ENCODE measurements at places on chromosomes 3 and 15.

GRCh38 chr3:189981668-189982067 is 139.0 kb downstream of the P3H2 start:
- no peak for DNase-seq

DNA sequence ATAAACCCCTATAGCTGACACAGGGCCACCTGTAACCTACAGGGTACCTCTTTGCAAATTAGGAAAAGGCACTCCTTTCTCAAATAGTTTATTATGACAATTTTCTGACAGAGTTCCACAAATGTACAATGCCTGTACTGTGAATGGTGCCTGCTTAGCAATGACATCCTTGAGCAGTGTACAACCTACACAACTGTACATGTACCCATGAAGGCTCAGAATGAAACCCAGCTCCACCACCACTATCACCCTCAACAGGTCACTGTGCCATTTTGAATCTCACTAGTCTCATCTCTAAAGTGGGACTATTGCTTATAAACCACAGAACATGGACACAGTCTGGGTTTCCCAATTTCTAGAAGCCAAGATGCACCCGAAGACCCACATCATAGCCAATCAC is 7.0 kb downstream of the MFGE8 start:
- no peak for DNase-seq

GRCh38 chr3:111732252-111732879 is 126.7 kb upstream of the PHLDB2 start:
- DNase-seq: no peak

GRCh38 chr15:51842852-51843737 is 13.6 kb downstream of the TMOD3 start:
- no peak for DNase-seq

- DNase-seq: no peak
These were observed 5.5 kb upstream of the HYKK start for GRCh38 chr15:78501857-78502256.

- DNase-seq: no peak
These were observed 80.6 kb downstream of the ULK4 start for GRCh38 chr3:41881233-41881821.

DNA sequence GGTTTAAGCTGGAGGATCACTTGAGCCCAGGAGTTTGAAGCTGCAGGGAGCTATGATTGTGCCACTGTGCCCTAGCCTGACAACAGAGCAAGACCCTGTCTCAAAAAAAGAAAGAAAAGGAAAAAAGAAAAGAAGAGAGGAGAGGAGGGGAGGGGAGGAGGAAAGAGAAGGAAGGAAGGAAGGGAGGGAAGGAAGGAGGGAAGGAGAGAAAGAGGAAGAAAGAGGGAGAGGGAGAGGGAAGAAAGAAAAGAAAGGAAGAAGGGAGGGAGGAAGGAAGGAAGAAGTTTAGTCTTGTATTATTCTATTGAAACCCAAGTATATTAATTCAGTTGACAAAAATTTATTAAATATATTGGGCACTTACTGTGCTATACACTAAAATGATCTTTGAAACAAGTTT is 11.5 kb downstream of the GOLM2 start:
- DNase-seq: no peak

GRCh38 chr3:185843126-185843525 is 18.3 kb upstream of the IGF2BP2 start:
- no peak for DNase-seq

DNA sequence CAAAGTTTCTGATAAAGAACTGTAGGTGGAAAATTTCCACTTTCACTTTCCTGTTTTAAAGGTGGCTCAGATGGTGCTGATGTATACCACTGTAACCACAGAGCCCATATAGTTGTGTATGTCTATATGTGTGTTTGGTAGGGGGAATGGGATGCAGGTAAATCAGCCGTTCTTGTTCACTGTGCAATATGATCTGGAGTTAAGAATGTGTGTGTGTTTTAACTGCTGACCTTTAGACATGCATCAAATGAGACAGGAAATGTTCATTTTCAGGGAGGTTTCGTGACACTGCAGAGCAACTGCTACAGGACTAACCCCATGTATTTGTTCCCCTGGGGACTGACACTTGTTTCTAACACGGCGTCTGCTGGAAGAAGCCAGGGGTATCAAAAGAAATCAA is 180.5 kb downstream of the TAFA4 start:
- DNase-seq: no peak

GRCh38 chr15:60762167-60762566 is 283.2 kb upstream of the ICE2 start:
- DNase-seq: no peak

DNA sequence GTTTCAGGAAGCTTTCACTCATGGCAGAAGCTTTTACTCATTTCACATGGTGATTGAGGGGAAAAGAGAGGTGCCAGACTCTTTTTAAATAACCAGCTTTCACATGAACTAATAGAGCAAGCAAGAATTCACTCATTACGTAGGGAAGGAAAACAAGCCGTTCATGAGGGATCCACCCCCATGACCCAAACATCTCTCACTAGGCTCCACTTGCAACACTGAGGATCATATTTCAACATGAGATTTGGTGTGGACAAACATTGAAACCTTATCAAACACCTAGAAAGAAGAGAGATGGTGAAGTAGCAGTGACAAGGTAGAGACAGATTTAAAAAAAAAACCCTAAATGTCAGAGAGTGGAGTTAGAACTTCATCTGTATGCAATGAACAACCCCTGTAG is 408.6 kb upstream of the PDZRN3 start:
- no peak for DNase-seq

DNA sequence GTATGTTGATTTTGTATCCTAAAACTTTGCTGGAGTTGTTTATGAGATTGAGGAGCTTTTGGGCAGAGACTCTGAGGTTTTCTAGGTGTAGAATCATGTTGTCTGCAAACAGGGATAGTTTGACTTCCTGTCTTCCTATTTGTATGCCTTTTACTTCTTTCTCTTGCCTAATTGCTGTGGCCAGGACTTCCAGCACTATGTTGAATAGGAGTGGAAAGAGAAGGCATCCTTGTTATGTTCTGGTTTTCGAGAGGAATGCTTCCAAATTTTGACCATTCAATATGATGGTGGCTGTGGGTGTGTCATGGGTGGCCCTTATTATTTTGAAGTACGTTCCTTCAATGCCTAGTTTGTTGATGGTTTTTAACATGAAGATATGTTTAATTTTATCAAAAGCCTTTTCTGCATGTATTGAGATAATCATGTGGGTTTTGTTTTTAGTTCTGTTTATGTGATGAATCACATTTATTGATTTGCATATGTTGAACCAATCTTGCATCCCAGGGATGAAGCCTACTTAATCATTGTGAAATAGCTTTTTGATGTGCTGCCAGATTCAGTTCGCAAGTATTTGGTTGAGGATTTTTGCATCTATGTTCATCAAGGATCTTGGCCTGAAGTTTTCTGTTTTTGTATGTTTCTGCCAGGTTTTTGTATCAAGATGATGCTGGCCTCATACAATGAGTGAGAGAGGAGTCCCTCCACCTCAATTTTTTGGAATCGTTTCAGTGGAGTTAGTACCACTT is 188.1 kb downstream of the MINAR1 start:
- no peak for DNase-seq

GRCh38 chr3:51559411-51559888 is 20.9 kb downstream of the RAD54L2 start:
- DNase-seq: no peak

DNA sequence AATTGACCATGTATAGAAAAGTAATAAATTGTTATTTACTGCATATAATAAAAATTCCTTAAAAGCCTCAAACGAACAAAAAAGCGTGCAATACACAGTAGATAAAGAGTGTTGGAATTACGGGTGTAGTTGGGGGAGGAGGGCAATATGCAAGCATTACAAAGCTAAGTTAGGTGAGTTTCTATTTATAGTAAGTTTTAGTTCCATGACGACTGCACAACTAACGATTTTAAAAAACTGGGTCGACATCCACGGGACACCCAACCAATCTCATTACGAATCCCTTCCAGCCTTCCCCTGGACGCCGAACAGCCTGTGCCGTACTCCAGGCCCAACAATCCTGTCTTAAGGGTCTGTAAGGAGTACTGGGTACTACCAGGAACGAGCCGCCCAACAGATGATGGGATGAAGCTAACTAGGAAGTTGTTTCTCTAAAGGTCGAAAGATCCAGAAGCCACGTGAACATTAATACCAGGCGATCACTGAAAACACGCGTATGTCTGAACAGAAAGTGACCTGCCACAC is 677 bp downstream of the POLQ start:
- no peak for DNase-seq

DNA sequence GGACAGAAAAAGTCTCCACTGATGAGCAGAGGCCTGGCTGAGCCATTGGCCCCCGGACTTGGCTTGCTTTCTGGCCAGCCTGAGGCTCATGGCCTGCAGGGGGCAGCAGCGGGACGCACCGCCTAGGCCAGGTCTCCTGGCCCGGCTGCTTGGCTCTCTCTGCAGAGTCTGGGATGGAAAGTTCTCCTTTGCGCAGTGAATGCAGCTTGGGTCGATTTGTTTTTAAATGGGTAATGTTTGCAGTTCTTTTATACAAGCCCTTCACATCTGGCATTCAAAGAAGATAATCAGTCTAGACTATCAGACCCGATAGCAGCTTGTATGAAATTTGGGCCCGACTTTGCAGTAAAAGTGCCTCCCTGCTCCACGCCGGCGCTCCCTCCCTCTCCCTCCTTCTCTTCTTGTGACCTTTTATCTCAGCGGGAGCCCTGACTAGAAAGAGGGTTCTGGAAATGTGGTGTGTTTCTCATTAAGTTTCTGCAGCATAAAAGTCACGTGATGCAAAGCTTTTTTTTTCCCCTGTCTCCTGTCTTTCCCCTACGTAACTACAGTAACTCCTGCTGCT is 59.9 kb downstream of the ZNF621 start:
- peak; percentile 53 for DNase-seq

GRCh38 chr15:95027981-95028380 is 796.6 kb downstream of the MCTP2 start:
- DNase-seq: no peak

GRCh38 chr15:79769069-79769481 is 127.7 kb downstream of the MTHFS start:
- DNase-seq: no peak

Measured in activated T-helper 9 cell treated with anti-CD3 and anti-CD28 coated beads, Interleukin-2, amount 50 U/mL, for 16 hours (primary cell).